Mesenteric fat pad (tissue), 1 donor: ENCODE measurements at places on chromosomes 5 and 9. TPM values are rescaled to one million over a fixed set of nuclear protein-coding genes. Genes with fewer than 3 reads are reported as not detected.
A peak's percentile ranks its signal among the peaks of the same experiment; 100 is the strongest.

Gene SVEP1
- total RNA-seq: 359 TPM

Gene CAMK2A
- total RNA-seq: not detected

Gene CCNI2
- not detected for total RNA-seq

Gene PCDHA2
- not detected for total RNA-seq

Gene SV2C
- not detected for total RNA-seq

Gene C7
- 326 TPM for total RNA-seq

Gene FUT7
- 0.55 TPM for total RNA-seq

Gene RNF208
- total RNA-seq: 5.9 TPM

GRCh38 chr9:134983506-134984371, 66.0 kb upstream of the FCN1 start:
- DNase-seq: peak; percentile 53

- DNase-seq: no peak
Measured at GRCh38 chr5:124444147-124444775, 302.2 kb downstream of the ZNF608 start.

GRCh38 chr5:54024466-54024865, 285.9 kb downstream of the ARL15 start:
- no peak for DNase-seq

GRCh38 chr9:96031366-96031824, 155.9 kb downstream of the ERCC6L2 start:
- no peak for DNase-seq

GRCh38 chr5:170161069-170161468, 55.4 kb downstream of the FOXI1 start:
- DNase-seq: no peak

DNA sequence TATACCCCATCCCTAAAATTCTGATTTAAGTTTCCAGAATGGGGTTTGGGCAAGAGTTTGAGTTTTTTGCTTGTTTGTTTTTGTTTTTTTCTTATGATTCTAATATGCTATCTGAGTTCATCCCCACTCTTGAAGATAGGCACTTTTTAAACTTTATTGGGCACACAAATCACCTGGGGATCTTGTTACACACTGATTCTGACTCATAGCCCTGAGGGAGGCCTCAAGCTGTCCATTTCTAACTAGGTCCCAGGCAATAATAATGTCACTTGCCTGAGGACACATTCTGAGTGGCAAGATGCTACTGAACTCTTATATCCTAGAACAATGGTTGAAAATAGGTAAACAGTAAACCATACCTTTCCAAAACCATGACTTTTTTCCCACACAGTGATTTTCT, 22.8 kb upstream of the ABLIM3 start:
- DNase-seq: no peak

DNA sequence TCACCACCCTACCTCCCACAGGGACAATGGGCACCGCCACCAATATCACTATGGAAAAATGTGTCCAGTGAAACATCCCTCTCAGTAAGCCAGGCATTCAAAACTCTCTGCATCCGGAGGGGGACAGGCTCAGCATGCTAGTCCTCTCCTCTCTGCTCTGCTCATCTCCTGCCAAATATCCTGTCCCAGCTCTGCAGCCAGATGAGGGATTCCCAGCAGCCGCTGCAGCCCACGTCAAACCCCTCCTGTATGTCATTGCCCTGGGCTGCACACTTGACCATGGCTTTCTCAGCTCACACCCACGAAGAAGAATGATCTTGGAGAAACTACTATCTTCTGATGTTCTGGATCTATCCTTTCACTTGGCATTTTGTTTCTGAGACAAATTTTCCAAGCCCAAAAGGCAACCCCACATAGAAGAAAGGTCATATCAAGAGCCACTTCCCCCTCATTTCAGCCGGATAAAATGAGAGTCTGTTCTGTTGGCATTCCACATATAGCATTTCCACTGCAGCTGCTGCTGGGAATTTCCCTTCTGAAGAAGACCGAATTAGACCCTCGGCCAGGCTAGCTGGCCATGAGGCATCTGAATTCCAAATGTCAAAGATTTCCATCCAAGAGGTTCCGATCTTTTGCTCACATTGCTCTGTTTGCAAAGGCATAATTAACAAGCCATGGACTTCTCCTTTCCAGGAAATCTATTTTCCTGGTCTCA, 338.0 kb downstream of the ACTL7B start:
- no peak for DNase-seq

- DNase-seq: no peak
Measured at GRCh38 chr5:13498279-13498678, 446.2 kb downstream of the DNAH5 start.

GRCh38 chr5:173645437-173645807, 29.0 kb upstream of the BOD1 start:
- DNase-seq: no peak

GRCh38 chr9:134955801-134956200, 38.1 kb upstream of the FCN1 start:
- peak; percentile 60 for DNase-seq

DNA sequence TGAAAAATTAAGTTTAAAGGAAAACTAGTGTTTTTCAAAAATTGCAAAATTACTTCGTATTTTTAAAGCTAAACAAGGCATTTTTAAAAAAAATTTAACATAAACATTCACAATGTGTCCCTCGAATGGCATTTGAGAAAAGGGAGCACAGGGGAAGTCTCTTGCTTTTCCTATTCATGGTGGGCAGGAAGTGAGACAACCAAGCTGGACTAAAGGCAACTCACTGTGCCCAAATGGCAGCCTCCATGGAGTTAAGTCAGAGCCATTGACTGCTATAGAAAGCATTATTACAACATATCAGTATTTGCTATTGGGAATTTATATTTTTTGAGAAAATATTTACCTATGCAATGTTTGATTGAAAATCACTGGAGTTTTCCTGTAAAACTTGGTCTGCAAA, 8.3 kb downstream of the HNRNPH1 start:
- no peak for DNase-seq

- no peak for DNase-seq
Measured at GRCh38 chr9:19498015-19498414, 89.2 kb downstream of the ACER2 start.

DNA sequence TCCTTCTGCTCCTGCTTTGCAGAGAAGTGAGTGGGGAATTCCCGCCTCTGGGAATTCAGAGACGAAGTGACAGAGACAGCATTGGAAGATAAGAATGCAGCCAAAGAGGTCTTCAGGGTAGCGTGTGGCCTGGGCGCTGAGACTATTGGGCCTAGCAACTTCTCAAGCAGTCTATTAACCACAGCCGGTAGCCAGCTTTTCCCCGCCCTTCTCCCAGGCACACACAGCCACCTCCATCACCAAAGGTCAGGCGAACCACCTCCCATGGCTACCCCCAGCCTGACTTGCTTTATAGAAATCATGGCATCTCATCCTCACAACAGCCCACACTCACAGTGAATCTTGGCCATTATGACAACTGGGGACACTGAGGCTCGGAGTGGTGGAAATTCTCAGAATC, 124.2 kb downstream of the KCNIP1 start:
- peak; percentile 51 for DNase-seq

DNA sequence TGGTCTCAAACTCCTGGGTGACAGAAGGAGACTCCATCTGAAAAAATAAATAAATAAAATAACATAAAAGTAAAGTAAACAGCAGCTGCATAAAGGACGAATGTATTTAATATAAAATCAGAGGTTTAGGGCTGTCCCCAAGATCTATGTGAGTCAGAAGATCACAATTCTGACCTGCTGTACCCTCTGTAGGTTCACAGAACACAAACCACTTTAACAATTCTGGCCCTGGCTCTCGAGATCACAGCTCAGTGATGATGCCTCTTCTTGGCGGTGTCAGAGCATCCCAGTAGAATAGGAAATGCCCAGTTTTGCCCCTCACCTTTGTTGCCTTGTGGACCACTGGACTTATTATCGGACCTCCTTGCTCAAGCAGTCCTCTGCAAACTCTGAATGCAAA, 380.9 kb downstream of the TLE1 start:
- DNase-seq: no peak

DNA sequence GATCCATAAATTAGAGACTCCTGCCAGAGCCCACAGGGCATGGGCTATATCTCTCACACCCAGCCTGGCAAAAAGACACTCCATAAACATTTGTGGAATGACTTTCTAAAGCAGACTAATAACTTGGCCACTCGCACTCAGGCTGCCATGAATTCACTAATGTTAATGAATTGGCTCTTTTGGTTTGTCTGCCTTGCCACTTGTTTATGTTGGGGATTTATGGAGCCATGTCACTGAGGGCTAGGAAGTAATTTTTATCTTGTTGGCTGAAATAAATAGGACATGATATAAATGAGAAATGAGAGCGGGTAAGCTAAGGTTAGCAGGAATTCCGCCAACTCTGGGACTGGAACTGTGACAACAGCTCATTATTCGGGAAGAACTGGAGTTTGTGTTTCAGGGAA, 55.2 kb downstream of the DROSHA start:
- DNase-seq: no peak

DNA sequence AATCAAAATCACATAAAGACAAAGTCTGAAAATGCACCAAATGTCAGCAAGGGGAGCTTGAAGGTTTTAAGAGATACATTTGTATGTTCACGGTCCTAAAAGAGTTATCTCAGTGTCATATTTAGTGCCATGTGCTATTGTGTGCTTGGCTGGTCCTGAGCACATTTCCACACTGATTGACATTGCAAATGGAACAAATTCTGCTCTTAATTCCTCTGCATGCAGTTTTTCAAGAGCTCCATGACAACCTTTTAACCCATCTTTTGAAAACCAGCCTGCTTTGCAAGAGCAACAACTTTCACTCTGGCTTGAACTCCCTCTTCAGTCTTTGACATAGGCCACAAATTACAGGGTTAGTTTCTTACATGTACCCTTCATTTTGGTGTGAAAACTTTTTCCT, 175.4 kb upstream of the ACTBL2 start:
- DNase-seq: no peak

DNA sequence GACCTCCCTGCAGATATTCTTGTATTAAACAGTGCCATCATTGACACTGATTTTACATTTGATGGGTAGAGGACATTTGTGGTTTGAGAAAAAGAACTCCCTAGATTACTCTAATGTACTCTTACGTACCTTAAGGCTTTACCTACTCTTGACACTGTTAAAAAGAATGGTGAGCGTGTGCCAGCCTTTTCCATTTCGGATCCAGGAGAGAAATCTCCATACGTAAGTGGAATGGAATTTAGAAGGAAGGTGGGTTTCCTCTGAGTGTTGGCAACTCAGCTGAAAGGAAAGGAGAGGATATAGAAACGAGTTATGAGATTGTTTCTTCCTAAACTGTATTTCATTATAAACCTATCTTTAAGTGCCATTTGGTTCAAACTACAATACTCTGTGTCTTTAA, 40.9 kb downstream of the TNPO1 start:
- DNase-seq: no peak

GRCh38 chr5:64145216-64145895, 20.3 kb upstream of the RNF180 start:
- DNase-seq: no peak

DNA sequence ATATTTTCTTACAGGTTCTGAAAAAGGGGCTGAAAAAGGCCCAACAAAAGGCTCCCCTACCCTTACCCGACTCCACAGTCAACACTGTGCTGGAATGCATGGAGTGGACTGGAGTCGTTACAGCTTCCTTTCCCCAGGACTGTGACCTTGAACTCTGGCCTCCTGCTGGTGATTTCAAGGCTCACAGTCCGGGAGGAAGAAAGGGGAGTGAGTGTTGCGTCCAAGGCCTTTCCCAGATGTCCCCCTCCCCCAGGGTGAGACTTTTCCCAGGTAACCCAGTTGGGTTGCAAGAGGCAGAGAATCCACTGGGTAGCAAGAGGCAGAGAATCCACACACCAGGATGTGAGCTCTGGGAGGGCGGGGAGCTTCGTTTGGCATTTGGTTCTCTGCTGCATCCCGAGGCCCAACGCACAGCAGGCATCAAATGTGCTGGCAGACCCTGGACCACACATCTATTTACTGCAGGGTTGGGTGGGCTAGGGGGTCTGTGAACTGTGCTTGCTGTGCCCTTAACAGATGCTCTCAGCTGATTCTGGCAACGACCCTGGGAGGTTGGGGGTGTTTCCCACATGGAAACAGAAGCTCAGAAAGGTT, 37.5 kb downstream of the FABP6 start:
- no peak for DNase-seq

- no peak for DNase-seq
Measured at GRCh38 chr5:170267431-170268152, 30.0 kb downstream of the LCP2 start.

GRCh38 chr5:141903261-141903660, 20.4 kb upstream of the DELE1 start:
- DNase-seq: no peak

GRCh38 chr9:22278426-22278825, 168.2 kb upstream of the DMRTA1 start:
- DNase-seq: no peak

GRCh38 chr9:92644278-92644677, 25.7 kb downstream of the IPPK start:
- peak; percentile 33 for DNase-seq

DNA sequence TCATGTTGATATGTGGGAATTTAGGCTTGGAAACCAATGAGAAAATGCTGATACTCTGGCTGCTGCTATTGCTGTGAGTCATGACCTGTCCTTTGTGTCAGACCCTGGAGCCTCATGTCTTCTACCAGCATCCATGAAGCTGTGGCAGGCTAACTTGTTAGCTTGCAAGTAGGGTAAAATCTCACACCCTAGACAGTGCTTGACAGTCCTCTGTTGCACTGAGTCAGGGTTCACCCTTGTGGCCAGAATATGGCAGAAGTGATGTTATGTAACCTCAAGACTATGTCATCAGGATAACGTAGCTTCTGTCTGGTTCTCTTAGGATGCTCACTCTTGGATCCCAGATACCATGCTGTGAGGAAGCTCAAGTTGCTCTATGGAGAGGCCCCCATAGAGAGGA, 110.8 kb downstream of the LHX2 start:
- no peak for DNase-seq

DNA sequence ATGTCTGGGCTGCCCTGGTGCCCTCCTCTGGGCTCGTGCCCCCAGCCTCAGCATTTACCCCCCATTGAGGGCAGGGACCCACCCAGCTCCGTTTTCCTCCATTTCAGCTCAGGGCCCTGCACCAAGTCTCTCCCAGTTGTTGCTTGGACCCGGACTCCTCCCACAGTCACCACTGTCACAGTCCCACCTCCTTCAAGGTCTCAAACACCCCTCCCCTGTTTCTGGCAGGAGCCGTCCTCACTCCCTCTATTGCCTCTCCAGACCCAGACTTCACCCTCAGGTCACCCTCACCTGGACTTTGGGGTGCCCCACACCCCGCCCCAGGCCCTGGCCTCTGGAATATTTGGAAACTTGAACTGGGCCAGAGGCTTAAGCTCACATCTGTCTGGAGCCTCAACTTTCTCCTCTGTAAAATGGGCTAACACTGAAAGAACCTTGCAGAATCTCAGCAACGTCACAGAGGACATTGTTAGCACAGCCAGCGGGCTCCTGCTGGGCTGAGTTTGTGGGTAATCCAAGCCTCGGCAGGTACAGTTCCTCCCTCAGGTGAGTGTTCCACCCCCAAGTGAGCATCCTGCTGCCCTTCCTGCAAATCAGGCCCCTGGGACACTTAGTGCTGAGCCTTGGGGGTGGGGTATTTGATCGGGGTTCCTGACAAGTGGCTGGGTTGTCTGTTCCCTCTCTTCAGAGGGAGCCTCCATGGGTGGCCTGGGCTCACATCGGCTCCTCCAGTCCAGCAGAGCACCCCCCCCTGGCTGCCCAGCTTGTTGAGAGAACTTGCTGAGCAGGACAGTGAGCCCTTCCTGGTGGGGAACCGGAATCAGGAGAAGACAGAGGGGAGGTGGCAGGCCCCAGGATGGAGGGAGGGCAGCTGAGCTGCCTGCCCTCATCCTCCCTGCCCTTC, 130.1 kb downstream of the C9orf50 start:
- no peak for DNase-seq
